Stimulated activated CD4-positive, alpha-beta T cell treated with anti-CD3 and anti-CD28 coated beads, Interleukin-12 subunit alpha, Interleukin-12 subunit beta, amount 100 ng/mL, for 4 hours (primary cell): ENCODE measurements at places on chromosomes 7 and 10.

DNA sequence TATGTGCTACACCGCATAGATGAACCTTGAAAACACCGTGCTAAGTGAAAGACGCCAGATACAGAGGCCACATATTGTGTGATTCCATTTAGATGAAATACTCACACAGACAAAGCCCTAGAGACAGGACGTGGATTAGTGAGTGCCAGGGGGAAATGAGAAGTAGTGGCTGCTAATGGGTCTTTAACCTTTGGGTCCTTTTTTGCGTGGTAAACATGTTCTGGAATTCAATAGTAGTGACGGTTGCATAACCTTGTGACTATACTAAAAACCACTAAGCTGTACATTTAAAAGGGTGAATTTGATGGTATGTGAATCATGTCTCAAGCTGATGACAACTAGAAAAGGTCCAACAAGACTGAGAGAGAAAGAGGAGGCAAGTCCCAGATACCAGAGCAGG is 15.6 kb downstream of the SMKR1 start:
- no peak for DNase-seq

- no peak for DNase-seq
These were observed 310.9 kb downstream of the CTNNA3 start for GRCh38 chr10:67385089-67385488.

DNA sequence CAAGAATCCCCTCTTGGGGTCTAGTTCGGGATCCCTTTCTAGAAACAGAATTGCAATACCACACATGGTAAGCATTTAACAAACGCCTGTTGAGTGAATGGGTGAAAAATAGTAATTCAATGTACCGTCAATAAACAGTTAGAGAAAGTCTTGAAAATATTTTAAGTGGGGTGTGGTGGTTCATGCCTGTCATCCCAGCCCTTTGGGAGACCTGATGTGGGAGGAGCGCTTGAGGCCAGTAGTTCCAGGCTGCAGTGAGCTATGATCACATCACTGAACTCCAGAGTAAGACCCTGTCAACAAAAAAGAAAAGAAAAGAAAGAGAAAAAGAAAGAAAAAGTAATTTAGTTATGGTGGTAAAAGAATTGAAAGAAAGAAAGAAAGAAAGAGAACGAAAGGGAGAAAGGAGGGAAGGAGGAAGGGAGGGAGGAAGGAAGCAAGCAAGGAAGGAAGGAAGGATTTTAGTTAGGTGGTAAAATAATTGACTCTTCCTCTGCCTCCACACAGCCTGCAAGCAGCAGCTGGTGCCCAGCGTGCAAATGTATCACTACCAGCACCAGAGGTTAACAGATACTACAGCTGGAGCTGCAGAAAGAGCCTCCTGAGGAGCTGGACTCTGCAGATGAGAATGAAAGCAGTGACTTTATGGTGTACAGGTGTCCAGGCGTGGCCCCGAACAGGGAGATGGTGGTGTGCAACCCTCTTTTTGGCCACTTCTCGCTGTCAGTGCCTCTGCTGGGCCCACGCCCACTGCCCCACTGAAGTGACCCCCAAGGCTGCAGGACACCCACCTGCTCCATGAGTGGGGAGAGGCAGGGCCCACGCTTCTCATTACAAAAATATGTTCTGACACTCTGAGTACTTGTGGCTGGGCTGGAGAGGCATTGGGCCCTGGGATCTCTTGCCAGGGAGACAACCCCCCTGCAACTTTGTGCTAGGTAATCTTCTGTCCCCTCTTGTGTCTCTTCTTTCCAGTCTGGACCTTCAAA is 135.4 kb downstream of the BAMBI start:
- DNase-seq: no peak

DNA sequence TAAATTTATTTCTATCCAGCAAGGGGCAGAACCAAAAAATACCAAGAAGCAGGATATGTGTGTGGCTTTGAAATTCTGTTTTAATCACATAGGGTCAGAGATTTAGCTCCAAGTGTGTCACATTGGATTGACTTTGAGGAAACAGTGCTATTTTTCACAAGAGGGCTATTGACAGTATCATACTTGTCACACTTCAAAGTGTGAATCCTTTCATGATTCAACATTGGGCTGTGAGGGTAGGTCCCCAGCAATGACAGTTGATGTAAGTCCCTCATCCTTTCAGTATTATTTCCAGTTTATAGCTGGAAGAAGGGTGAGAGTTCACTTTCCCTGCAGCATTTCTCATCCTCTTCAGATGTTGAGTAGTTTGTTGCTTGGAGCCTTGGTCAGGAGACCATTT is 7.4 kb downstream of the CCNY start:
- DNase-seq: no peak

DNA sequence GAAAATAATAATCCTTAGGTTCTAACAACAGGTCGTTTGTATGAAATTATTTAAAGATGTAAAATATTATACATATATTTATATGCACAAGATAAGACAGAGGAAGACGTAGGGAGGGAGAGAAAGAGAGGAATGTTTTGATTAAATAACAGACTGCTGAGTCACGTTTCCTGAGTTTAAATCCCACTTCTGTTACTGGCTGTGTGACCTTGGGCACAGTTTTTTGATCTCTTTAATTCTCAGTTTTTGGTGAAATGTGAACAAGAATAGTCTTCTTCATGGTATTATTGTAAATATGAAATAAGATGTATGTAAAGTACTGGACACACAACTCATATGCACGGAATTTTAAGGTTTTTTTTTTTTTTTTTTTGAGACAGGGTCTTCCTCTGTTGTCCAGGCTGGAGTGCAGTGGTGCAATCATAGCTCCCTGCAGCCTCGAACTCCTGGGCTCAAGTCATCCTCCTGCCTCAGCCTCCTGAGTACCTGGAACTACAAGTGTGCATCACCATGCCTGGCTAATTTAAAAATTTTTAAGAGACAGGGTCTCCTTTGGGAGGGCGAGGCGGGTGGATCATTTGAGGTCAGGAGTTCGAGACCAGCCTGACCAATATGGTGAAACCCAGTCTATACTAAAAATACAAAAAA is 42.6 kb downstream of the BAMBI start:
- DNase-seq: no peak

DNA sequence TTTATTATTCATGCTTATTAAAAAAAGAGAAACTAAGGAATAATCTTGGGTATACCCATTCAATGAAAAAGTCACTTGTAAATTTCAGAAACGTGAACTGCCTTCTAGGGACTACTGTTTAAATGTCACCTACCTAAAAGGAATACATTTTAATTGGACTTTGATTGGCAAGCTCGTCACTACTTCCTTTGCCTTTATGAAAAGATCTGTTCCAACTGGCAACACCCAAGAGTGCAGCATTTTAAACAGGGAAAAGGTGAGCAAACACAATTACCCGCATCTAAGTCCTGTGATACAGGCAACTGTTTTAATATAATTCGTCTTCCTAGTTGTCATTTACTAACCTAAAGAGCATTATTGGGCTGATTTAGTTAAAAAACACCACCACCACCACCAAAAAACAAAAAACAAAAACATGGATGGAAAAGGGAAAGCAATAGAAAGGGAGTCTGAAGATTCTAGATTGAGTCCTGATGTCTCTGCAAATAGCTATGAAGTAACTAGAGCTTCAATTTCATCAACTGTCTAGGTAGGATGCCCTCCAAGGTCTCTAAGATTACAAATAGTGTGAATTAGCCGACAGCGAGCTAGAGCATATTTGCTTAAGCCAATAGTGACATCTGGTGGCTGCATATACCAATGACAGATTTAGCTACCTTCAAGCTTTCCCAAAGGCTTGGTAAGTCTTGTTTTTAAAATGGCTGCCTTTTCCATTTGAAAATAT is 33.8 kb upstream of the ICA1 start:
- no peak for DNase-seq

GRCh38 chr7:22718911-22719420 is 8.0 kb upstream of the IL6 start:
- DNase-seq: no peak

DNA sequence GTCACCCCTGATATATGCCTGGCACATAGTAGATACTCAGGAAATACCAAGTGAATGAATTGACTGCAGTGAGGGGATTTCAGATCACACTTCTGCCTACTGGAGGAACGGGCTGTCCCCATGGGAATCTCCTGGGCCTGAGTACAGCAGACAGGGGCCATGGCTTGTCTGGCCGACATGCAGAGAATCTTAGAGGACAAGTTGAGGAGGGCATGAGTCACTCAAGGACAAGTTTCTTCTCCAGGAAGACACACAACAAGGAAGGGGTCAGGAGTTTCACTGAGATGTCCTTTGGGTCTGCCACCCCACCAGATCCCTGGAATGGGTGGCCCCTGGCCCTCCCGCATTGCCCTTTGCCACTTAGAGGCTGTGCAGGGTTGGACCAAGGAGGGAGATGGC is 20.7 kb downstream of the PLPP4 start:
- DNase-seq: no peak

DNA sequence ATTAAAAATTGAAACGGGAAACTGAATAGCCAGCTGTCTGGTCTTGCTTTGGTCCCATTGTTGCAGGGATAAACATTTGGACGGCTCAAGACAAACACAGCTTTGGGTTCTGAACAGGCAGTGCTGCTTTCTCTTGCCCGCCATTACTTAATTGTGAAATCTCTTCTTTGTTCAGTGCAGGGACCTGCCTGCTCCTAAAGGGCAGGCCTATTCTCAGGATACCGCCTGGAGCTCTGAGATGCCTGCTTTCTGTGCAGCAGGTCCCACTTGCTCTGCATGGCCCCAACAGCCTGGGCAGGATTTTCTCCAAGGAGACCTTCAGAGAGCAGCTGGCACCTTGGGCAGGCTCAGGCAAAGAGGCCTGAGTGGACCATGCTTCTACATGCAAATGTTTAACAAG is 237.6 kb downstream of the KCNMA1 start:
- DNase-seq: no peak

DNA sequence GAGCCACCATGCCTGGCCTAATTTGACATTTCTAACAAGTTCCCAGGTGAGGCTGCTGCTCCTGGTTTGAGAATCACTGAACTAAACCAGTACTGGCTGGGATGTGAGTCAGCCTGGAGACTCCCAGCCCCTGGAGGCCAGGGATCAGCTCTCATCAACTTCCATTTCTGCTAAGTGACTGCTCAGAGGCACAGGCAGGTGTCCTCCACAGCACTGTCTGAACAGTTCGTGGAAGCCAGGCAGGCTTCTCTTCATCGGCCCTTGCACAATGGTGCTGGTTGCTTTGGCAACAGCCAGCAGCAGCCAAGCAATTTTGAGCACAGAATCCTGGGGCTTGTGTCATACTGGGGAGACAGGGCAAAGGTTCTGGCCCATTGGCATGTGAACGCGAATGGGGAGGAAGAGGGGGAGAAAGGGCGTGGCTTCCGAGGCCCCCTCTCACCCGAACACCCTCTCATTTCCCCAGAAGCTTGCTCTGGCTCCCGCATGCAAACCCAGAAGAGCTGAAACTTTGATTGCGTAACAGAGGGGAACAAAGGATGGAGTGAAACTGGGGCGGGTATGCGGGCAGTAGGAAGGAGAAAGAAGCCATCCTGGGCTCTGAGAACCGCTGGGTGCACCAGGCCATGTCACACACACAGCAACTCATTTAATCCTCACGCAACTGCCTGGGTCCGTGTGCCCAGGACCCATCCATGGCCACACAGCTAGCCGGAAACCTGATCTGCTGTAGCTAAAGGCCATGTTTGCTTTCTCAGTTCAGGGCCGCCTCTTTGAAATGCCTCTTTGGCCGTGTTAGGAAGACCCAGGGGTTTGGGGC is 9.0 kb upstream of the POR start:
- DNase-seq: no peak

GRCh38 chr7:69608878-69609277 is 10.6 kb downstream of the AUTS2 start:
- no peak for DNase-seq

DNA sequence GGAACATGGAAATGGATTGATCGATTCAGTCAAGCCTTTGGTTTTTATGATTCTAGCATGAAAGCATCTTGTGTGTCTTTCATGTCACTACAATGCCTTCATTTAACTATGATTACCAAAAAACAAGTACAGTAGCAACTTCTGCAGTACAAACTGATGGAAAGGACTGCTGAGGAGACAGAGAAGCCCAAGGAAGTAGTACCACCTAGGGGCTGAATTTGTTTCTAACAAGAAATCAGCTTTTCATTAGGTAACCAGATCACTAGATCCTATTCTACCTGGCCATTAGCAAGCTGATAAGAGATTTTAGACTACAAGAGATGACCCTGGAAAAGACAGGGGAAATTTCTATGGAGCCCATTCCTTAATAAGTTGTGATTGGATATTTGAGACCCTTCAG is 3.2 kb upstream of the IFIT1 start:
- DNase-seq: no peak

DNA sequence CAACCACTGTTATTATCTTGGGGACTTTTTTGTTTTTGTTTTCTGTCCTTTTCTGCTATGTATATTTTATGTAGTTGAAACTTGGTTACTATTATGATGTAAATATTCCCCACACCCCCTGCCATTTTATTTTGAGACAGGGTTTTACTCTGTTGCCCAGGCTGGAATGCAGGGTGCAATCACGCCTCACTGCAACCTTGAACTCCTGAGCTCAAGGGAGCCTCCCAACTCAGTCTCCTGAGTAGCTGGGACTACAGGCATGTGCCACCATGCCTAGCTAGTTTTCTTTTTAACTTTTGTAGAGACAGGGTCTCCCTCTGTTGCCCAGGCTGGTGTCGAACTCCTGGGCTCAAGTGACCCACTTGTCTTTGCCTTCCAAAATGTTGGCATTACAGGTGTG is 18.0 kb downstream of the GSTO2 start:
- no peak for DNase-seq

DNA sequence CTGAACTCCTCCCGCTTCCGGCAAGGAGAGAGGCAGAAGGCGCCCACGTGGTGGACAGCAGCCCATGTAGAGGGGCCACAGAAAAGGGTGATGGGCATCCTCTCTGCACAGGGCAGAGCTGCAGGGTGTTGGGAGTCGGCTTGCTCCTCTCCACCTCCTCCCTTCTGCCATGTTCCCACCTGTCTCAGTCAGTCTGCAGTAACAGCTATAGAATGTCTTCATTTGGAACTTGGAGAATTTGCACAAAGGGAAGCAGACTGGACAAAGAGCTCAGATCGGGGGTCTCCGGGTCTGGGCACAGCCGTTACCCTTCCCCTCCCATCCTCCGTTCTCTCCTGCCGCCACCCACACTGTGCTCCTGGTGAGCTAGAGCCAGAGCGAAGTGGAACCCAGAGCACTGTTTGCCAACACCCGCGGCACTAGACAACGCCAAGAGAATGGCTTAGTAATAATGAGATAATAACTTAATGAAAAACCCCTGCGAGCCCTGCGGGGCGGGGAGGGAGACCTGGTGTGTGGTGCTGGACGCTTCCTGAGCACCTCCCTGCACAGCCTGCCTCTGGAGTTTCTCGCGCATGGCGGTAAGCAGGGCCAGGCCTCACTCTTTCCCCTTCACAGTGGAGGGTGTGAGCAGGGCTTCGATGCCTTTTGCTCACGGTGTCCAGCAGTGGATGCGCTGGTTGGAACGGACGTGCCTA is 254.7 kb downstream of the PAXIP1 start:
- no peak for DNase-seq
